ENCODE measurements at places on chromosomes 13 and 19.

DNA sequence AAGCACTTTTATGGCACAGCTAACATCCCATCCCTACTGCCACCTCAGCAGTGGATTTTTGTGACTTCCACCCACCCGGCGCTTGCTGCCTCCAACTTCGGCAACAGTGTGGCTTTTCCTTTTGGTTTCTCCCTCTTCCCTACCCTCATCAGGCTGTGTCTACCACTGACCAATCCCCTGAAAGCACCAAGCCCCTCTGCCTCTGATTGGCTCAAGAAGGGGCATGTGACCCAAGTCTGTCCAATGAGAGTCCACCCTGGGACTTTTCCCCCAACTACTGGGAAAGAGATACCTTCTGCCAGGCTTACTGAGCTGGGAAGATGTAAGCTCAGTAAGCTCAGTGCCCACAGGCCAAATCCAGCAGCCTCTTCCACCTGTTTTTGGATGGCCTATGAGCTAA is 5.8 kb downstream of the SMIM7 start:
- no peak overlapping the region for H3K27ac ChIP-seq
- H3K36me3 ChIP-seq = peaks cover 64% of the 10 kb centered on the region
- no peaks in the 10 kb centered on the region for H3K27me3 ChIP-seq
- H3K4me1 ChIP-seq = peaks cover 6% of the 10 kb centered on the region
- no peak overlapping the region for H3K4me3 ChIP-seq

- peak; percentile 19 for DNase-seq
- H3K4me1 ChIP-seq = no peaks in the 10 kb centered on the region
- H3K27ac ChIP-seq = no peak overlapping the region
Observed at GRCh38 chr19:29277102-29277501, 64.2 kb upstream of the UQCRFS1 start.

DNA sequence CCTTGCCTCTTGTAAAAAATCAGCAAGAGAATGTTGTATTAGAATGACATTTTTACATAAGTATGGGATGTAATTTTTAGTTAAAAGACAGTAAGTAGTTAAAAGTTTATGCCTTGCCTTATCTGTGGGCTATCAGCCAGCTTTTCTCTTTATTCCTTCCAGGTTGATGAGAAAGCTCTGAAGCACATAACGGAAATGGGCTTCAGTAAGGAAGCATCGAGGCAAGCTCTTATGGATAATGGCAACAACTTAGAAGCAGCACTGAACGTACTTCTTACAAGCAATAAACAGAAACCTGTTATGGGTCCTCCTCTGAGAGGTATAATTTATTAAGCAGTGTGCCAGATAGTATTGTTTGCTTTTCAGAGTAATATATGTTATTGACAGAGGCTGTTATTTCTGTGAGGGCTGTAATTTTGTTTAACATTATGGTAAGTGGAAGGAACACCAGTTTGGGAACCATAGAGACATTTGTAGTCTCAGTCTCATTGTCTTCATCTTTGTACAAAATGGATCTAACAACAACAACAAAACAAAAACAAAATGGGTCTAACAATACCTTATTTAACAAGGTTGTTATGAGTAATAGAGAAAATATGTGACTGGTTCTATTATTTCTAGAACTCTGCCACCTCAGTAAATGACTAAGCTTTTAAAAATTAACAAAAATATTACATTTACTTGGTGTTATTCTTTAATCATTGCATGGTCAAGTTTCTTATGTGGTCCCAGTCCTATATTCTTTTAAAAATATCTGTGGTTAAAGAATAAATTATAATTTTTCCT is 112.8 kb downstream of the TDRD3 start:
- no peaks in the 10 kb centered on the region for H3K4me1 ChIP-seq
- no peaks in the 10 kb centered on the region for H3K27me3 ChIP-seq
- H3K27ac ChIP-seq = no peak overlapping the region

DNA sequence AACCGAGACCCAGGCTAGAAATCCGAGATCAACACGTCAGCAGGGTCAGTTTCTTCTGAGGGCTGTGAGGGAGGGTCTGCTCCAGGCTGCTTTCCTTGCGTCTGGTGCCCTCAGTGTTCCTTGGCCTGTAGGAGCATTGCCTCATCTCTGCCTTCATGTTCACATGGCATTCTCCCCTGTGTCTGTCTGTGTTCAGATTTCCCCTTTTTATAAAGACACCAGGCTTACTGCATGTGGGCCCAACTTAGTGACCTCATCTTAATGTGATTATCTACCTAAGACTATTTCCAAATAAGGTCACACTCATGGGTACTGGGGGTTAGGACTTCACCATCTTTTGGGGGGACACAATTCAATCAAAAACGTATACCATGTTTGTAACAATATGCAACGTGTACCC is 57.2 kb upstream of the C1QTNF9 start:
- DNase-seq = no peak
- no peaks in the 10 kb centered on the region for H3K27me3 ChIP-seq
- H3K4me1 ChIP-seq = peaks cover 58% of the 10 kb centered on the region
- peaks cover 4% of the 10 kb centered on the region for H3K36me3 ChIP-seq
- peak overlapping the region; percentile 94 for H3K27ac ChIP-seq

DNA sequence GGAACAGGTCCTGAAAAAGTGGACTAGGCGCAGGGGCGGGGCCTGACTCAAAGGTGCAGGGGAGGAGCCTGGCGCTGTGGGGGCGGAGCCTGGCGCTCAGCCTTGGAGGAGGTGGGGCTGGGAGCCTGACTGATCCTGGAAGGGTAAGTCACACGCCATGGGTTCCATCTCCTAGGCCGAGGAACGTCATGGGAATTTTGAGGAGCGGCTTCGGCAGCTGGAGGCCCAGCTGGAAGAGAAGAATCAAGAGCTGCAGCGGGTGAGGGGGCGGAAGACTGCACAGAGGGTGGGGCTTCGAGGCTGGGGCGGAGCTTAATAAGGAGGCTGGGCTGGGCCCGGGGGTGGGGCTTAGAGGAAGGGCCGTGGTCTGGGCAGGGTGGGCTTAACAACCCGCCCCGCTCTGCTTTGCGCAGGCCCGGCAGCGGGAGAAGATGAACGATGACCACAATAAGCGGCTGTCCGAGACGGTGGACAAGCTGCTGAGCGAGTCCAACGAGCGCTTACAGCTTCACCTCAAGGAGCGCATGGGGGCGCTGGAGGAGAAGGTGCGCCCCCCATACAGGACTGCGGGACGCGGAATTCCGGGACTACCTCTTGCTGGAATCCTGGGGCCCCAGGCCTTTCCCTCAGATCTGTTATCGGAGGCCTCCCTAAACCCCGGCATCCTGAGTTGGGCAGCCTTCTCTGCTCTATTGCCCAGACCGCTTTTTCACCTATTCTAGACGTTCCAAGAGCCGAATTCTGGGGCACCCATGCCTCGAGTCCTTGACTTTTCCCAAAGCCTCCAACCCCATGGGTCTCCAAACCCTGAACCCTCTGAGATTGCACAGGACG is 14.5 kb downstream of the PPFIA3 start:
- H3K27me3 ChIP-seq = no peaks in the 10 kb centered on the region
- H3K27ac ChIP-seq = no peak overlapping the region
- no peaks in the 10 kb centered on the region for H3K36me3 ChIP-seq
- no peak for DNase-seq
- peaks cover 12% of the 10 kb centered on the region for H3K4me1 ChIP-seq

GRCh38 chr13:64206430-64207225 is 2791.0 kb upstream of the PCDH20 start:
- H3K36me3 ChIP-seq = no peaks in the 10 kb centered on the region
- no peak for DNase-seq
- H3K27ac ChIP-seq = no peak overlapping the region

DNA sequence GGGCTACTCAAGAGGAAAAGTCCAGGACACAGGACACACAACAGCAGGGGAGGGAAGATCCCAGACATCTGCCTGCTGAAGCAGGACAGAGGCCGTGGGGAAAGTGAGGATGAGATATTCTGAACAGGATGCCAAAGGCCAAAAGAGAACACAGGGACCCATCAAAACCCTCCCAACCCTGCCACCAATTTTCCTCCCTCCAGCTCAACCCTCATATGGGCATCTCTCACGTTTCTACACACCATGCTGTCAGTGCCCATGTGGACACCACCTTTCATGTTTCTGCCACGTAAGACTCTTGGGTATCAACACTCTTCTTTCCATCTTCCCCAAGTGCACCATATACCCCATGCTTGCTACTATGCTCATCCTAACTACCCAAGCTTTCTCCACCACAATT is 97.6 kb downstream of the RNASEH2B start:
- no peaks in the 10 kb centered on the region for H3K4me1 ChIP-seq
- DNase-seq = no peak
- H3K36me3 ChIP-seq = no peaks in the 10 kb centered on the region

DNA sequence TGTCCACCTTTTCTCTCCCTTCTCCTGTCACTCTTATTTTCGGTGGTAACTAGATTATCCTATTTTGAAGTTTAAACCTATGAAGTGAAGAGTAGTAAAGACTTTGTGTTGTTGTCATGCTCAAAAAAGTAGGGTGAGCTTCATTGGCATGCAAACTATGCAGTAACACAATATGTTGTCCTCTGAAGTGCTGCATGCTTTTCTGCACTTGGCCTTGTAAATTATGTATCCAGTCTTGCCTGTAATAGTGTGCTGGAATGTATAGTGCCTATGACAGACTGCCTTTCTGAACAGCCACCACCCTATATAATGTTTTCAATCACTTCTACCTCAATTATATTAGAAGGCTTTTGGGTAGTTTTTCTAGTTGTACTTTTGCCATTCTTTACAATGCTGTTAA is 1198.2 kb upstream of the PCDH20 start:
- H3K4me3 ChIP-seq = no peak overlapping the region
- H3K27ac ChIP-seq = no peak overlapping the region
- H3K36me3 ChIP-seq = no peaks in the 10 kb centered on the region
- no peak for DNase-seq
- H3K4me1 ChIP-seq = no peaks in the 10 kb centered on the region

DNA sequence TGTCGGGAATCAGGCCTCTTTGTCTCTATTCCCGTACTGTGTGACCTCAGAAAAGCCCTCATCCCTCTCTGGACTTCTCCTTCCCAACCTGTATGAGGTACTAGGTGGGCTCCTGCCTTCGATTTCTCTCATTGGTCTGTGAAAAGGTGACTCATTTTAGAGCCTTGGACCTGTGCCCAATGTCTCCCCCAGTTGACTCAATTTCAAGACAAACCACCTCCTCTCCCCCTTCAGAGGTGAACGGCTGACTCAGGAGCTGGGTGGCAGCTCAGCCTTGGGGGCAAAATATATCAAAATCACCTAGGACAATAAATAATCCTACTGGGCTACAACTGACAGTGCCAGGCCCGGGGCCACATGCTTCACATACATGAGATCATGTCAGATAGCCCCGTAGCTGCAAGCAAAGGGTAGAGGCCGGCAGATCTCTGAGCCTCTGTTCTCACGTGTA is 630 bp downstream of the COQ8B start:
- H3K4me1 ChIP-seq = peaks cover 45% of the 10 kb centered on the region
- H3K4me3 ChIP-seq = peak overlapping the region; percentile 67
- H3K36me3 ChIP-seq = no peaks in the 10 kb centered on the region
- peak overlapping the region; percentile 95 for H3K27ac ChIP-seq
- peak; percentile 64 for DNase-seq

DNA sequence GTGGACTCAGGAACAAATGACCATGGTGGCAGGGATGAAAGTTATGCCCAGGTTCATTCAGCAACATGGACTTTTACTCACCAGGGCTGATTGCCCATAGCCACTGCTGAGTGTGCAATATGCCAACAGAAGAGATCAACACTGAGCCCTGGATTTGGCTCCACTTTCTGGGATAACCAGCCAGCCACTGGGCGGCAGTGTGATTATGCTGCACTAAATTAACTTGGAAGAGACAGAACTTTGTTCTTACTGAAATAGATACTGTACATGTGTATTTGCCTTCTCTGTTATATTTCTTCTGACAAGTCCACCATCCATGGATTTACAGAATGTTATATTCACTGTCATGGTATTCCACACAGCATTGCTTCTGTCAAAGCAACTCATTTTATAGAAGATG is 257.4 kb downstream of the TDRD3 start:
- H3K4me3 ChIP-seq = no peak overlapping the region
- H3K4me1 ChIP-seq = no peaks in the 10 kb centered on the region
- H3K36me3 ChIP-seq = no peaks in the 10 kb centered on the region
- no peaks in the 10 kb centered on the region for H3K27me3 ChIP-seq
- DNase-seq = no peak

All from effector memory CD4-positive, alpha-beta T cell (primary cell).